Activated T-cell treated with anti-CD3 and anti-CD28 coated beads for 24 hours (primary cell): ENCODE measurements at places on chromosomes 1 and 21.

- no peak for DNase-seq
Observed at GRCh38 chr1:52332411-52332810, 33.6 kb downstream of the CC2D1B start.

DNA sequence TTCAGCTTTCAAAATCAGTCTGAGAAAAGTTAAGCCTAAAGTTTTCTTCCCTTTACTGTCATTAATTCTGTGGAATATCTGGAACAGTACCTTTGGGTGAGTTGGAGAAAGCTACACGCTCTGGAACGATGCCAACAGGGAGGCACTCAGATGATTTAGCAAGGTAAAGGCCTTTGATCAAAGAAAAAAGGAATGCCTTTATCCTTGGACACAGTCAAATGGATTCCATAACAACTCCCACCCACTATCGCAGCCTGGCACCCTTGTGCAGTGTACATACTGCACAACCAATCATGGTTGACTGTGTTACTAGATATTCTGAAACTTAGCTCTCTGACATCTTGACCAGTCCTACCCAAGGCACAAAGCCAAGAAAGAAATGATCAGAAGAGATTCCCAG lies 218.7 kb downstream of the PATJ start:
- no peak for DNase-seq

GRCh38 chr1:226629210-226629895 lies 80.8 kb downstream of the STUM start:
- DNase-seq, result no peak

- DNase-seq, result no peak
Observed at GRCh38 chr1:17412093-17412870, 27.2 kb downstream of the RCC2 start.

- no peak for DNase-seq
Observed at GRCh38 chr1:31725134-31725533, 21.3 kb upstream of the COL16A1 start.

DNA sequence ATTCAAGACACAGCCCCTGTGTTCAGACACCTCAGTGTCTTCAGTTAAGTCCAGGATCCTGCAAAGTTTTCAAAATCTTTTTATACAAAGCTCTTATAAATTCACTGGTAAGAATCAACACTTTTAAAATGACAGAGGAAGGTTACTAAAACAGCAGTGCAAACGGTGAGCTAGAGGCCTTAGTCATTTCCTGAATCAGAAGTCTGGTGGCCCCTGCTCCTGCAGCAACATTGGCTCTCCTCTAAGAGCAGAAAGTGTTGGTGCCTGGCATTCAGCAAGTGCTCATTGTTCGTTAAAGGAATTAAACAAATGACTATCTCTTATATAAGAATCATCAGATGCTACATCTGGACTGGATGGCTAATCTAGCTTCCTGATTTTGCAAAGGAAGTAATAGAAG lies 282.9 kb downstream of the PTGER3 start:
- no peak for DNase-seq

- no peak for DNase-seq
Observed at GRCh38 chr21:25967181-25967900, 203.2 kb downstream of the APP start.
